NCI-H1105 (cell line): ENCODE measurements at places on chromosomes 7 and 10.

DNA sequence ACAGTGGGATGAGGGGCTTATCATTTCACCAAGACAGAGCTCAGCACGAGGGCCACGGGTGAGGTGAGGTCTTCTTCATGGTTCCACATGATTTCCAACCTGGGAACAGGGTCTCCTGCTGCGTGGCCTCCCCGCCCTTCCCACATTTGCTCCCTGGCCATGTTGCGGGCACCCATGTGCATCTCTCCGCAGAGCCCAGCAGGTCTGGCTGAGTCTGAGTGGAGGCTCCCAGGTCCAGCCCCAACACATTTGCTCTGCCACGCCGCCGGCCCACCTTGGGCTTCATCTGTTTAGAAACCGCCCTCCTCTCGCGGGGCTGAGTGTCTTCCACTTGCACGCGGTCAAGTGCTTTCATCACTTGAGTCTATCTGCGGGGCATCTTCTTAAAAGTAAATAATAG, 14.8 kb upstream of the PRKAR1B start:
- DNase-seq = no peak

DNA sequence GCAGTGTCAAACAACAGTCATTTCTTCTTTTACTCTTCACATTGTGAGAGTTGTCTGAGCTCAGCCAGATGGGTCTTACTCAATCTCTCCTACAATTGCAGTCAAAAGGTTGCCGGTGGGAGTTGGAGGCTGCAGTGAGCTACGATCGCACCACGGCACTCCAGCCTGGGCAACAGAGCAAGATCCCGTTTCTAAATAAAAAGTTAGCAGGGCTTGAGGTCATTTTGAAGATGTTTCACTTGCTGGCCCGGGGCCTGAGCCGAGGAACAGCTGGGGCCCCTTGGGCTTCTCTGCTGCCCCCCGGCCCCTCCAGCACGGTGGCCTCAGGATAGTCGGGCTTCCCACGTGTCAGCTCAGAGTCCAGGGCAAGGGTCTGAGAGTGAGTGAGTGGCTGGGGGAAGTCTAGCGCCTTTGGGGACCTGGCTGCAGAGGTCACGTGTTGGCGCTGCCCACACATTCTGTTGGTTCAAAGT, 40.4 kb downstream of the GTF2IRD1 start:
- no peak for DNase-seq

GRCh38 chr7:142793156-142793555, 22.4 kb downstream of the PRSS2 start:
- no peak for DNase-seq

DNA sequence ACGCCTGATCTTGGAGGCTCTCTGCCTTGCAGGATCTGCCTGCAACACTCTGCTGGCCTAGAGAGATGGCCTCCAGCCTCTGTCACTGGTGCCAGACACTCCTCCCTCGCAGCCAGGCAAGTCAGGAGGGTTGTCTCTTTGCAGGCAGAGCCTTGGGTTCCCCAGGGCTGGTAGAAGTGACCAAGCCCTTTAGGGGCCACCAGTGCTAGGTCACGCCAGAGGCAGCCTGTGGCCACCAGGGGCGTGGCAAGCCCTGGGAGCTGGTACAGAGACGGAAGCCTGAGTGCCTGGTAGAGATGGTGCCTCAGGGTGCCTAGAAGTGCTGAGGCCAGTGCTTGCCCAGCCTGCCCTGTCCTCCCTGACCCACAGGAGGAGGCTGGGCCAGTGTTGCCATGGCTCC, 9.1 kb downstream of the ADCYAP1R1 start:
- DNase-seq = no peak

GRCh38 chr7:86768394-86768793, 124.7 kb downstream of the GRM3 start:
- DNase-seq = no peak

DNA sequence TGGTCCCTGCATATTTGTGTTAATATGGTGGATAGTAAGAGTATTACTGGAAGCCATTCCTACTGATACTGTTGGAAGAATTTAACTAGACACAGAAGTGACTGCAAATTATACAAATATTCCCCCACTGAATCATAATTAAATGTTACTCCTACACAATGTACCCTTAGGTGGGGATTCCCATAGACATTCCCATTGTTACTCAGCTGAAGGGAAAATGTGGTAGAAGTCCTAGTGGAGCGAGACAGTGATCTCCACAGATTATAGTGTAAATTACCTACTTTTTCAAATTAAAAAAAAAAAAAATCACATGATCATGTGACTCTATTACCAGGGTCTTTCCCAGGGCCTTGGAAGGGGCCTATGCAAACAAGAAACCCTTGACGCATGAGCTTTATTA, 611.8 kb downstream of the LRMDA start:
- DNase-seq = no peak

DNA sequence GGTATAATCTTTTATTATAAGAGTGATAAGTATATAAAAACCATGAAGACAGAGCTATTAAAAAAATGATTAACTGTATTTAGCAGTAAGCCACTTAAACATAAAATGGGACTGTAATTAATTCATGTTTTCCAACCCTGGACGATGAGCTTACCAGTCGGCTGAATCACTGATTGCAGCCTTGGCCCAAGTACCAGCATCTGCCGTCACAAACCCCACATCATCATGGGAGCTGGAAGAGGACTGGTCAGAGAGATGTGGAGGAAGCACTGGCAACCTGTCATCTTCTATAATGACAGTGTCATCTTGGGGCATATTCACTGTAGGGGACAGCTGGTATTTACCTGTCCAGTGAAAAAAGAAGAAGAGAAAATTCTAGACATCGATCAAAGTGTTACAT, 473.6 kb downstream of the PARD3 start:
- DNase-seq = no peak

GRCh38 chr10:15374566-15374965, 3.5 kb upstream of the FAM171A1 start:
- DNase-seq = no peak

DNA sequence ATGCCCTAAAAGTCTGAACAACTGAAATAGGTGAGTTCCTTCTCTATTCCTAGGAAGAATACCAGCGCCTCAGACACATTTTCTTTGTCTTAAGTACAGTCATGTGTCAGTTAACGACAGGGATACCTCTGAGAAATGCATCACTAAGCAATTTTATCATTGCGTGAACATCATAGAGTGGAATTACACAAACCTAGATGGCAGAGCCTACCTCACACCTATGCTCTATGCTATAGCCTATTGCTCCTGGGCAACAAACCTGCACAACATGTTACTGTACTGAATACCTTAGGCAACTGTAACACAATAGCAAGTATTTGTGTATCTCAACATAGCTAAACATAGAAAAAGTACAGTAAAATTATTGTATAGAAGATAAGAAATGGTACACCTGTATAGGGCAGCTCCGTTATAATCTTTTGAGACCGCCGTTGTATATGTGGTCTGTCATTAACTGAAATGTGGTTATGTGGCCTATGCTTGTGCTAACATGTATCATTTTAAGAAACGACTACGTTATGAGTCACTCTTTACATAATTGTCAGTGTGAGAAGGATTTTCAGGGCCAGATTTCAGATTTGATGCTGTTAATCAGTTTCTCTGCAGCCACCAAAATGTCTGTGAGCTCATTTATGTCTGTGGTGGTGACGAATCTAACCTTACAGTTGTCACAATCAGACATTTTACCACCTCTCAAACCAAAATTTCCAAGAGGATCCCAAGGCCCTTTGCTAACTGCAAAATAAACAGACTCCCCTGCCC, 66.1 kb upstream of the STK17A start:
- no peak for DNase-seq

DNA sequence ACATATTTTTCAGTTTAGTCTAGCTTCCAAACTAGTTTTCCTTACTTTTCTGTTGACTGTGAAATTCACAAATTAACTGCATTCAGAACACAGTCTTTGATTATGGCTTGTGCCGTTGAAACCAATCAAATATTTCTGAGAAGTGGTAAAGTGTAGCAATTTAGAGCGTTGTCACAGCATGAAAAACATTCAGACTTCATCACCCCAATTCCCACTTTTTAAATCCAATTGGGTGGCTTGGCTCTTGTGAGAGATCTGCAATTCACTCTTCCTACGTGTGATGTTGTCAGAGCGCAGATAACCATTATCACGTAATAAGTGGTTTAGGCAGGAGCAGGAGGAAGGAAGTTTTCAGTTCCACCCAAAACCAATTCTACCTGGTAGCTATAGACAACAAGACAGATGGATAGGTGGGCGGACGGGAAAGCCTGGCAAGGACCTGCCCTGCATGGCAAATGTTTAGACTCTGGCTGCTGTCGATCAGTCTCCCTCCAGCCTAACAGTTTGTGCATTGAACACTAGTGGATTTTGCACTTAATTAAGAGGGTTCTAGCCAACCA, 8.9 kb downstream of the COBL start:
- no peak for DNase-seq

DNA sequence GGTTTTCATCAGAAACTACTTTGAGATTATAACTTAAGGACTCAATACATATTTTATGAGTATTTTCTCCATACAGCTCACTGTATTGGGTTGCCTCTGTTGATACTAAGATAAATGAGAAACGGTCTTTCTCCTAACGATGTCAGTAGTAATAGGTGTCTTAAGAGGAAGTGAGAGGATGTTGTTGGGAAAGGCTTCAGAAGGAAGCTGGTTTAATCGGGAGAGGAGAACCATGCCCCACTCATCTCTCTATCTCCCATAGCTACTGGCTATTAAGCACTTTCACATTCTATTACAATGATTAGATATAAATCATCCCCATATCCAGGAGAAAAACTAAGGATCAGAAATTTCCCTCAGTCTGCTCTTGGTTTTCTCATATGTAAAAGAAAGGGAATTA, 2.0 kb downstream of the CLEC5A start:
- DNase-seq = no peak

DNA sequence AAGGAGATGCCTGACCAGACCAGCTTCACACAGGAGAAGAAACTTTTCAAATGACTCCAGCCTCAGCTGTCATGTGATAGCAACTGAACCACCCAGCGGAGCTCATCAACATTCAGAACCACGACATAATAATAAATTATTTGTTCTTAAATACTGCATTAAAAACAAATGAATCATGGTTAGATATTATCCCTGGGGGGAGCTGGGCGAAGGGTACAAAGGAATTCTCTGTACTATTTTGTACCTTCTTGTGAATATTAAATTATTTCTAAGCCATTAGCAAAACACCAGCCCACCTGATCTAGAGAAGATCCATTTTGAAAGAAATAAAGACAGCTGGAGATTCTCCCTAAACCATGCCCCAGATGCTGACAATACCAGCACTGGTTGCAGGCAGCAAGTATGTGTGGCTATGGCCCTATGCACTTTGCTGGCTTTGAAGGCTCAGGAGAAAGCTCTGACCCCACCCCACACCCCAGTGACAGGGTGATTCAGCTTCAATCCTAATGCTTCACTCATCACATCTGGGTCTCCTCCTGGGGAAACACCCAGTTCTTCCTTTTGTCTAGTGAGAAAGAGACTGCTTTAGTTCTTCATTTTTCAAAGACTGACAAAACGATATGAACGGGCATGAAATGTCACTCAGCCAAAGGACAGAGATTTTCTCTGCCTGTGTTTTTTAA, 45.5 kb upstream of the NKX2-3 start:
- DNase-seq = no peak

GRCh38 chr7:69765879-69766278, 167.6 kb downstream of the AUTS2 start:
- DNase-seq = no peak

DNA sequence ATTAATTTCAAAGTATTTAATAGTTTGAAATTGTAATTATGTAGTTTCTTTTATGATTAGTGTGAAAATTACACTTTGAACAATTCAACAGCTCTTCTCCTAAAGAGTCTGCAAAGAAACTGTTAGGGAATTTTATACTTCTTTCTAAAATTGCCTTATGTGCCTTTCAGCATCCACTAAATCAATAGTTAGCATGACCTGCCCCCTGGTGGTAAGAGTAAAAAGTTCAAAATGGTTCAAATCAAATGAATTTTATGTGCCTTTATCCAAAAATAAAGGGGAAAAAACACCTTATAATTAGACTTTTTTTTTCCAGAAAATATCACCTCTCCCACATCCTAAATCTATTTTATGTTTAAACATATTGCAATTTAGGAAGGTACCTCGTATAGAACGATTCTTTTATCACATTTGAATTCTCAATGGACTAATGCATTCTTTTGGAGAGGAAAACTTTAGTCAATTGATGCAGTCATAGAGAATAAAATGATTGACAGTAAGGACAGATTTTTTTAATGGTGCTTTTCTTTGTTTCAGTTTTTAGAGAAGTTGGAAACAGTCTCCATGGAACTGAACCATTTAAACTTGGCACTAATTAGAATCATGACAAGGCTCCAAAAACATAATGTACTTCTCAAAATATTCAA, 163.7 kb downstream of the SEMA3D start:
- no peak for DNase-seq

- peak; percentile 82 for DNase-seq
Observed at GRCh38 chr7:105837765-105838626, 38.4 kb downstream of the ATXN7L1 start.

DNA sequence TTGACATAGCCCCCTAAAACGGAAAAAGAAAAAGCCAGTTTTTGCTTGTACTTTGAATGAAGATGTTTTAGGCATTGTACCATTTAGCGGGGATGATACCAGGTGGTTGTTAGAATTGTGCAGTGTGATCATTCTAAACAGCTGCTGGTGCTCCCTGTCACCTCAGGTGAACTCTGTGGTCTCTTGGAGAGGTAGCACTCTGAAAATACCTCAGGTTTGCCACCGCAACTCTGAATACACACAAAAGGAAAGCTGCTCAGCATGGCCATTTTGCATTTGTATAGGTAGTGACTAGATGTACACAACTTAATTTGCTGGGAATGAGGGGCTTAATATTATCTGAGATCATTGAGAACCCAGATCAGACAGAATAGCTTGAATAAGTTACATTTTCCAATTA, 52.6 kb downstream of the PLEKHA8 start:
- no peak for DNase-seq

- no peak for DNase-seq
Observed at GRCh38 chr7:41880107-41880506, 177.2 kb upstream of the INHBA start.

GRCh38 chr10:121159670-121160069, 308.5 kb downstream of the WDR11 start:
- DNase-seq = no peak

DNA sequence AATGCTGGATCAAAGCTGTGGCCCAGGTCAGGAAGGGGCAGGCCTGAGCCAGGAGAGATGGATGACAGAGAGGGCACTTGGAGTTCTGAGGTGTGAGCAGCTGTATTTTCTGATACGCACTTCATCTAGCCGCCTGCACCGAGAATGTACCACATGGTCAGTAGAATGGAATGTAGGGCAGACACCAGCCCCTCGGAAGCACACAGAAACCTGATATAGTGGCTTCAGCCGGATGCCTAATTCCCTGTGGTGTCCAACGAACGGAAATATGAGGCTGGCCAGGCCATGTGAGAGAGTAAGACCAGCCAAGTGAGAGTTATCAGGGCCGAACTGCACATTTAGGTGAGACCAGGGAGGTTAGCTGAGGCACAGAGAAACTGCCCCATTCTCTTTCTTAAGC, 46.7 kb upstream of the PLCE1 start:
- no peak for DNase-seq
